NCI-H1694 (cell line): ENCODE measurements at places on chromosomes 6 and 20.

- no peak for DNase-seq
Observed at GRCh38 chr6:146790561-146791091, 191.9 kb downstream of the ADGB start.

DNA sequence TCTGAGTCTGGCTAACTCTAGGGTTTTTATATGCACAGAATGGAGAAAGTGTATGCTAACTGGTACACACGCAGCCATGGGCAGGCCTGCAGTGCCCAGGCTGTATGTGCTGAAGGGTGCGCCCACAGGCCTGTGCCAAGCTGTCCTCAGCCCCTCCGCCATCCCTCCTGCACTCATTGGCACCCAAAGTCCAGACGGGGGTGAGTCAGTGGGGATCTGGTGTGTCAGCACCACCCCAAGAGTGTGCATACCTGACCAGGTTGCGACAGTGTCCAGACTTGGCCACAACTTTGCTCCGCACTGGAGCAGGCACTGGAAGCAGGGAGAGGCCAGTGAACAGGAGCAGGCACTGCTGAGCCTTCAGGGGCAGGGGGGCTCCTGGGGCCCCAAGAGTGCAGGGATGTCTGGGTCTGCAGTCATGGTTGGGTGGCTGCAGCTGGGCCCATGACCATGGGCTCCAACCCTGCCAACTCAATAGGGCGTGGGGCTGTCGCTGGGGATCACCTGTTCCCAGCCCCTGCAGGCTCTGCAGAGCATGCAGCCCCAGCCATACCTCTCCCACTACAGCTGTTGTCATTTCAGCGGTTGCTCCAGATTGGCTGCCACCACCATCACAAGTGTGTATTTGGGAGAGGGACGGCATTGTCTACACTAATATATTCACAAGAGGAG is 717.8 kb downstream of the EPHA7 start:
- no peak for DNase-seq

- no peak for DNase-seq
Observed at GRCh38 chr6:43916924-43917877, 147.2 kb downstream of the VEGFA start.

DNA sequence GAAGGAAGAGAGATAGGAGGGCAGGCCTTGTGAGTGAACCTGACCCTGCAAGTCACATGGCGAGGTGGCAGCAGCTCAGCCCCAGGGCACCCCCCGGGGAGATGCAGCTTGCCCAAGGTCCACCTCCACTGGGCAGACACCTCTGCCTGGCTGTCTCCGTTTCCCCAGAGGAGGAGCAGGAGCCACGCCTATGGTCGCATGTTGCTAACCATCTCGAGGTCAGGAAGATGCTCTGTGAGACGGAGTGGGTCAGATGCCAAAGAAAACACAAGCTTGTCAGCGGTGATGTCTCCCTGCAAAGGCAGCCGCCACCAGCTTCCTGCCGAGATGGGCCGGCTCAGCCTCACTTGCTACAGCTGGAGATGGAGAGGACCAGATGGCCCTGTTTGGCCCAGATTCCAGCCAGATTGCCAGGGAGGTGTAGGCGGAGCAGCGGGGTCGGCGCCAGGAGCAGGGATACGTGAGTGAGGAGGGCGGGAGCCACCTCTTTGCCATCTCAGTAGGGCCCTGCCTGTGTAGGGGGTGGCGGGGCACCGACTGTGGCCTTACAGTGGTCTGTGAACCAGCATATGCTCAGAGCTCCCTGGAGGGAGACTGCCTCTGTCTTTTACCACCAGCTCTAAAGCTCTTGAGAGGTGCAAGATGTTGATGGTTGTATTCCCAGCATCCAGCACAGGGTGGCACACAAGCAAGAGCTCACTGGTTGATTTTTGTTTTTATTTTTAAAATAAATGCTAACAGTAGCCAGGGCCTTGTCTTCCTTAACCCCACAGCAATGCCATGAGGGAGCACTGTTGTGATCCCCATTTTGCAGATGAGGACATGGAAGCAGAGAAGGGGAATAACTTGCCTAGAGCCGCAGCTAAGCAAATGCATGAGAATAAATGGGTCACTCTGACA is 42.9 kb upstream of the FAM83D start:
- DNase-seq: peak; percentile 94

GRCh38 chr6:7899101-7899888 is 11.3 kb downstream of the TXNDC5 start:
- no peak for DNase-seq

GRCh38 chr20:1764136-1765033 is 106.8 kb upstream of the SIRPG start:
- DNase-seq: peak; percentile 39

DNA sequence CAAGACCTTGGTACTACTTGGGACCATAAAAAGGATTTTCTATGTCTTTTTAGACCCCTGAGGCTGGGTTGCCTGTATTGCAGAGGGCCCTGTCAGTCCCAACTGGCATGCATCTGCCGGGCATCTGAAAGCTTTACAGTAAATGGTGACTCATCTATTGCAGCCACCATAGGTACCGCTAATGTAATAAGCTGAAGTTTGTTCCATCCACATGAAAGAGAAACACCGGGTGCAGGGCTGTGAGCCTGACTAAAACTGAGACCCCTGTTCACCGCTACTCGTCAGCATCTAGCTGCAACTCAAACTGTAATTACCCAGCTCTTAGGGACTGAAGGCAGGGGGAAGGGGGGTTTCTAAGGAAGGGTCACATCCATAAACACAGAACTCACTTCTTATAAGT is 49.5 kb downstream of the TRERF1 start:
- DNase-seq: no peak

- DNase-seq: no peak
Observed at GRCh38 chr6:84151669-84152068, 75.8 kb downstream of the CEP162 start.

- DNase-seq: no peak
Observed at GRCh38 chr20:54026295-54027064, 43.9 kb downstream of the BCAS1 start.

DNA sequence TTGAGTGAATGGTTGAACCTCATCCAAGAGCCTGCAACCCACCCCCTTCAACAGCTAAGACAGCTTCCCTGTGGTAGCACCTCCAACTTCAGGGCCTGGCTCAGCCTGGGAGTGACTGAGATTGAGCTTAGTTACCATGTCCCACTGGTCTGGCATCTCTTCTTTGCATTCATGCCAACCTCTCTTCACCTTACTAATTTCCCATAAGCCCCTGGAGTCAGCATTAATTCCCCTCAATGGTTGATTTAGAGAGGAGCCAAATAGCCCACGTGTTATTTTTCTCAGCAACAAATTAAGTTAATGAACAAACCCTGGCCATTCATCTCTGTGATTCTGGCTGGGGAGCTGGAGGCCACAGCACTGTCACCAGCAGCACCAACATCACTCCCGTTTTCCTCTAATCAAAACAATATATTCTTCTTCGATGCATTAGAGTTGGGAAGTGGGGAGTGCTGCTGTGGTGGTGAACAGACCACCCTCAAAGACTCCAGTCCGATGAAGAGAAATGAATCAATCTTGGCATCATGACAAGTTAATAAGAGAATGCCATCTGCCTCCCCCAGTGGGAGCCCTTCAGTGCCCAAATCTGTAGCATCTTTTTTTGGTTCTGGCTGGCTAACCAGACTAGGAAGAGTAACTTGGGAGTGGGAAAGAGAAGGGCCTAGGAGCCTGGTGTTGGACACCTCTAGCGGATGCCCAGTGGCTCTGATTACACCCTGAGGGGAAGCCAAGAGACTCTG is 316.9 kb upstream of the RNF24 start:
- DNase-seq: no peak

- DNase-seq: no peak
Observed at GRCh38 chr6:45724511-45724910, 291.1 kb downstream of the CLIC5 start.

DNA sequence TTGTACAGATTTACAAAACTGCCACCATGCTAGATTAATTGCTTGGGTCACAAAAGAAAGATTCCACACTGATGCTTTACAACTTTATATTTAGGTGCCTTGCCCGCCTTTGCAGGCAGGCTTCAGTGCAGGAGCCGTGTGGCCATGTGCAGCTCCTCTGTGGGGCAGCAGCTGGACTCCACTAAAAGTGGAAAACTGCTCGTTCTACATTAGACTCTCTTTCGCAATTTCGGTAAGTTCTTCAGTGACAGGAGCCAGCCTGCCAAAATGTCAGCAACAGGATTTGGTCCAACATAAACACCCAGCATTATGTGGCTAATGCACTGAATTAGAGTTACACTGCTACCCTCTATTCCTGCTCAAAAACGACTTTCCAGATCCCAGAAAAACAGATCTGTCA is 174.4 kb upstream of the KCNK16 start:
- DNase-seq: no peak

DNA sequence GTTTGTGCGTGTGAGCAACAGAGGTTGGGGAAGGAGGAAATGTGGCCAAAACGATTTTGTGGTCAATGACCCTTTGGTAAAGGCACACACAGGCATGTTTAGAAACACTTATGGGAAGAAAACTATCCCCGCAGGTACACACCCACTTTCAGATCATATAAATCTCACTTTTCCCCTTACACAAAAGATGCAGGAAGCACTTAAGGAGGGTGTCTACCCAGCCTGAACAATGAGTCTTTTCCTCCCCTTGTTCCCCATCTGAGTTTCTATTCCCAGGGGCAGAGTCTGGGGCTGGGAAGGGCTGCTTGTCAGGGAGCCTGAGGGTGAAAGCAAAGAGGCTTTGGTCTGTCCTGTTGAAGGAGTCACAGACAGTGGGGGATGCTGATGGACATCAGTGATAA is 193.2 kb upstream of the SALL4 start:
- no peak for DNase-seq

GRCh38 chr20:17666481-17666880 is 15.6 kb downstream of the RRBP1 start:
- DNase-seq: no peak

- DNase-seq: peak; percentile 86
Observed at GRCh38 chr6:17473554-17473953, 80.2 kb downstream of the CAP2 start.

DNA sequence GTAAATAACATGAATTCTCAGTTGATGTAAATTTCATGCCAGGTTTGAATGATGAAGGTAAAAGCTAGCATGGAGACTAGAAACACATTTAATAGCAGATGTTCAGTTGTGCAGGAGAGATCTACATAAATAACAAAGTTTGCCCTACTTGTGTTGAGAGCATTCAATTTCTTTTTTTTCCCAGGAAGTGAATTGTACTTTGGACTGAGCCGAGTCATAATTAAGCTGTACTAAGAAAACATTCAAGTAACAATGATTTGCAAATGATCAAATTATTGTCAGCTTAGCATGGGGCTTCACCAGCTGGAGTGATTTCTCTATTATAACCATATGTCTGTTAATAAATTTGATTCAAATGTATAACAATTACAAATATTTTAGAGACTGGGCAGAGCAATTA is 893.5 kb upstream of the MAP3K7 start:
- DNase-seq: no peak

GRCh38 chr20:17664025-17664633 is 17.9 kb downstream of the RRBP1 start:
- no peak for DNase-seq

DNA sequence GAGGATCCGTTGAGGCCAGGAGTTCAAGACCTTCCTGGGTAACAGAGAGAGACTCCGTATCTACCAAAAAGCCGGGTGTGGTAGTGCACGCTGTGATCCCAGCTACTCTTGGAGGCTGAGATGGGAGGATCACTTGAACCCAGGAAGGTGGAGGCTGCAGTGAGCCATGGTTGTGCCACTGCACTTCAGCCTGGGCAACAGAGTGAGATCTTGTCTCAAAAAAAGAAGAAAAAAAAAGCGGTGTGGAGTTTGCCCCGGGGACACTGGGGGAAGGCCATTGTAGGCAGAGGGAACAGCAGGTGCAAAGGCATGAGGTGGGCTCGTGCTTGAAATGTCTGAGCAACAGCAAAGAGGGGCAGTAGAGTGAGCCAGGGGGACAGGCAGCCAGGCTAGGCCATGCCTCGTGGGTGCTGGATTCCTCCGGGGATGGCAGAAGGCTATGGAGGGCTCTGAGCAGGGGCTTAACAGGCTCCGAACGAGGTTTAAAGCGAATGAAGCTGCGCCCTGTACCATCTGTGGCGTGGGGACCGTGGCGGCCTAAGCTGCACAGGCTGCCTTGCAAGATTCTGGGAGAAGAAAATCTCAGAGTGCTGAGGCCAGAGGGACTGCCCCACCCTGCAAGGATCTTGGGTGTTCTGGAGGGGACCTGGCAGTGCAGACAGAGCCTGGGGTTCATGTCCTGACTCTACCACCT is 36.9 kb upstream of the NOL4L start:
- DNase-seq: no peak

GRCh38 chr6:16903470-16903869 is 142.2 kb upstream of the ATXN1 start:
- DNase-seq: no peak

DNA sequence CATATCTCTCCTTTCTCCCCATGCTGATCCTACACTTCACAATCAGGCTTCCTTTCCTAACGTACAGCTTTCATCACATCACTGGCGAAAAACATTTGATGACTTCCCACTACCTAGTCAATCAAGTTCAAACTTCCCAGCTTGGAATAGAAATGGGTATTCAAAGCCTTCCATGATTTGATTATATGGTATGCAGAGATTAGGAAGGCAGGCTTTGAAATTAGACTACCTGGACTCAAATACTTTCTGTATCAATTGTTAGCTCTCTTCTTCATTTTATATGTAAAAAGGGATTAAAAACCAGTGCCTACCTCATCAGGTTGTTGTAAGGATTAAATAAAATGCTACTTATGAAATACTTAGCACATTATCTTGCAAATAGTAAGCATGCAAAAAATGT is 7.7 kb downstream of the NCOA6 start:
- no peak for DNase-seq

DNA sequence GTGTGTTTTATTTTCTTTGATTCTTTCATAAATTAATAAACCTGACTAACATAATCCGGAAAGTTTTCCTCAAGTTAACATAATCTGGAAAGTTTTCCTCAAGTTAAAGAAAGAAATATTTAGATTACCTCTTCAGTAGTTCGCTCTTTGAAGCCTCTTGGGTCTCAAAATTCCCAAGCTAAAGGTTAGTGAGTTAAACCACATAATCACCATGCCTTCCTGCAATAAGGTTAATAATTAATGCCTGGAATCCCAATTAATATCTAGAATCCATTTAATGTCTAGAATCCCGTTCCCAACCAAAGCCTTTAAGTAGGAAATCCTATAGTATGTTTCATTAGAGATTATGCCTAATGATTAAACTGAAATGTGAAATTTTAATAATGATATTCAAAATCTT is 12.9 kb downstream of the DCDC2 start:
- no peak for DNase-seq

DNA sequence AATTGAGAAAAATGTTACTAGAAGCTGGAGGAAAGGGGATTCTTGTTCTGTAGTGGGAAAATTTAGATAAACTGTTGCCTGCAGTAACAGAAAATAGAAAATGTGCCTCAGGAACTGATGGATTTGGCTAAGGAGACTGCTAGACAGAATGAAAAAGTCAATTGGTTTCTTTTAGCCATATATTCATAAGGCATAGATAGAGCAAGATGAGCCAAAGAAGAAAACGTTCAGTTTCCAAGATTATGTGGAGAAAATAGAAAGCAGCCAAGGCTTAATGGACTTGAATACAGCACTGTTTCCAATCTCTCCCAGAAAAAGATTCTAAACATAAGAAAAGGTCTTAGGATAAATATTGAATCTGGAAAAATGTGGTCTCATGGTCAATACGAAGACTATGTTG is 115.1 kb upstream of the TCF21 start:
- no peak for DNase-seq

- no peak for DNase-seq
Observed at GRCh38 chr6:44399991-44400390, 12.5 kb downstream of the CDC5L start.

GRCh38 chr6:11788043-11788442 is 9.4 kb upstream of the ADTRP start:
- DNase-seq: no peak
